ENCODE measurements at places on chromosomes 1 and 21.

- no peak for DNase-seq
Measured at GRCh38 chr1:240285540-240285939, 193.9 kb downstream of the FMN2 start.

GRCh38 chr1:67459068-67459467 lies 28.9 kb upstream of the SERBP1 start:
- DNase-seq, result no peak

DNA sequence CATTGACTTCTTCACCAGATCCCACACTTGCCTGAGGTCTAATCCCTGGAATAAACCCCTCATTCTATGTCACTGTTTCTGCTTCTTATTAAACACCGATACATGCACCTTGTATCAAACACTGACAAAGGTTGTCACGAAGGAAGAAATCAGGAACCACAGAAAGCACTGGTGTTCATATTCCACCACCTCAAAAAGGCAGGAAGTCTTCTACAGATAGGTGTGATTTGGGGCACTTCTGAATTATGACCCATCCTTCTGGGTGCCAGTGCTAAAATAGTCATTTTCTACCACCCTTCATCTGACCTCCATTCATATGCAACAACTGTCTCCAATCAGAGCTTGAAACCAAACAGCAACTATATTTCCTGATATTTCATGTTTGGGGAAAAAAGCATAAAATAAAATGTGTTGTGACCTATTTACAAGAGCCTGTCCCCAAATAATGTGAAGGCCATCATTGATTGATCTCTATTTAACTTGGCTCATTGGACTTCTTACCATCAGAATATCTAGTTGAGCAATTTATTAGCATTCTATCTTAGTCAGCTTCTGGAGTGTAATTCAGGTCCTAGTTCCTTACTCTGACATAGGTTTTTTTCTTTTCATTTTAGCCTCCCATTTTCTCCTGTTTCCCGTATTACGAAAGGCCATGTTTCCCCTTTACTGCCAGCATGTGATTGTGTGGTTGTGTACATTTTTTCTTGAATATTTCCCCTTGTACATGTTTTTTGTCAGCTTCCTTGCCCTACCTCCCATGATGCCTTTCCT lies 43.1 kb downstream of the DUSP10 start:
- no peak for DNase-seq

GRCh38 chr1:23657659-23658275 lies 33.8 kb upstream of the RPL11 start:
- peak; percentile 16 for DNase-seq

- DNase-seq, result peak; percentile 61
Measured at GRCh38 chr1:25031601-25031965, 101.5 kb upstream of the RUNX3 start.

DNA sequence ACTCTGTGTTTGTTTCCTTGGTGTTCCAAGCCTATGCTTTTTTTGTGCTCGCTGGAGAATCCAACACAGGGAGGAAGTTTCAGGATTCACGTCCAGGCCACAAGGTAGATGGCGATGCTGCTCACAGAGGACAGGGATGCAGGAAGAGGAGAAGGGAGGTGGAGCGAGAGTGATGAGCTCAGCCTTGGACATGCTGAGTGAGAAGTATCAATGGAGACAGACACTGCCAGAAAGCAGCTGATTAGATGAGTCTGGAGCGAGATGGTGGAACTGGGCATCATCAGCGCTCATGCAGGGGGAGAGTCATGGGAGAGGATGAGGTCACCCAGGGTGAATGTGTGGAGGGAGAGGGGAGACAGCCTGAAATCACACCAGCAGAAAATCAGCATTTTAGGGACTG lies 110.0 kb downstream of the GLUL start:
- no peak for DNase-seq

DNA sequence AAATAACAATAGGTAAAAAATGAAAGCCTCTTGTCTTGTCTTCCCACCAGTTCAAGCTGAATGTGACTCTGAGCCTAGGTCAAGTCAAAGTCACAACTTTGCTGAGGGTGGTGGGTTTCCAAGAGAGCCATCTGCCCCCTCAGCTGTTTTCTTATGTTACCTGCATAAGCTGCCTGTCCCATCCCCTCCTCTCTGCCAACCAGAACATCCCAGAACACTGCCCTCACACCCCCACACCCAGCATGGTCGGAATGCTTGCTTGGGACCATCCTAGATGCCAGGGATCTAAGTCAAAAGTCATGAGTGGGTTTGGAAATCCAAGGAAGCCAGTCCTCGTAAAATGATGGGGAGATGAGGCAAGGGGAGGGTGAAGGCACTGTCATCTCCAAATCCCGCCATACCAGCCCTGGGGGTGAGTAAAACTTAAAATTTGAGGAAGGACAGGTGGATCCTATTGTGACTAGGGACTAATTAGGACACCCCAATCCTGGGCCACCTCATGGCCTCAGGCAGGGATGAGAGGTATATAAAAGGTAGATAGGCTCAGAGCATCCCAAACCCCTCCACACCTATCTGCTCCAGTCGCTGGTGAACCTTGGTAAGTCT lies at the start of gene SPRR5:
TSS of gene SPRR5 (plus strand) at position 556 of the 606 bp plus-strand sequence. CDS start 1,349 bp downstream, outside the sequence.
- no peak for DNase-seq

DNA sequence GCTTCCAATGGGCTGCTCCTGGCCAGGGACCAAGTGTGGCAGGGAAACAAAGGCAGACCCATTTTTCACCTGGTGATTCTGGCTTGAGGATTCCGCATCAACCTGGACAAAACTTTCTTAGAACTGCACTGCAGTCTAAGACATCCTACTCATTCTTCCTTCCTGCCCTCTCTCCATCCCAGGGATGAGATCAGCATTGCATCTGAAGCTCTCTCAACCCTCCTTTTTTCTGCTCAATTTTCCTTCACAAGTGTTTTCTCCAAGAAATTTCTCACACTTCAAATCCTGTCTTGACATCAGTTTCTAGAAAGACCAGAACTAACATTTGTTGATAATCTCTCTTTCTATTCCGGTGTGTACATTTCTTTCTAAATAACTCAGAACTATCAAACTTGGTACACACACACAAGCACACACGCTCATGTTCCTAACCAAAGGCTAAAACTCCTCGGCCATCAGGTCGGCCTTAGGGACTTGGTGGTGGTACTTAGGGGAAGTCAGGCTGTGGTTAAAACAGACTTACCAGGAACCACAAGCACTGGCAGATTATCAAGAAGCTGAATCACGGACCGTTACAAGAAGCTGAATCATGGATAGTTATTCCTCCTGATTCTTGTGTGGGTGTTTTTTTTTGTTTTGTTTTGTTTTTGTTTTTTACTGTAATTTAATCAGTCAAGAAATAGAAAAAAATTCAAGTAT lies 21.0 kb upstream of the CXADR start:
- DNase-seq, result no peak

- DNase-seq, result peak; percentile 33
Measured at GRCh38 chr1:111219557-111220286, 7.8 kb upstream of the CHI3L2 start.

GRCh38 chr1:218324226-218324580 lies 20.9 kb upstream of the TGFB2 start:
- DNase-seq, result no peak

DNA sequence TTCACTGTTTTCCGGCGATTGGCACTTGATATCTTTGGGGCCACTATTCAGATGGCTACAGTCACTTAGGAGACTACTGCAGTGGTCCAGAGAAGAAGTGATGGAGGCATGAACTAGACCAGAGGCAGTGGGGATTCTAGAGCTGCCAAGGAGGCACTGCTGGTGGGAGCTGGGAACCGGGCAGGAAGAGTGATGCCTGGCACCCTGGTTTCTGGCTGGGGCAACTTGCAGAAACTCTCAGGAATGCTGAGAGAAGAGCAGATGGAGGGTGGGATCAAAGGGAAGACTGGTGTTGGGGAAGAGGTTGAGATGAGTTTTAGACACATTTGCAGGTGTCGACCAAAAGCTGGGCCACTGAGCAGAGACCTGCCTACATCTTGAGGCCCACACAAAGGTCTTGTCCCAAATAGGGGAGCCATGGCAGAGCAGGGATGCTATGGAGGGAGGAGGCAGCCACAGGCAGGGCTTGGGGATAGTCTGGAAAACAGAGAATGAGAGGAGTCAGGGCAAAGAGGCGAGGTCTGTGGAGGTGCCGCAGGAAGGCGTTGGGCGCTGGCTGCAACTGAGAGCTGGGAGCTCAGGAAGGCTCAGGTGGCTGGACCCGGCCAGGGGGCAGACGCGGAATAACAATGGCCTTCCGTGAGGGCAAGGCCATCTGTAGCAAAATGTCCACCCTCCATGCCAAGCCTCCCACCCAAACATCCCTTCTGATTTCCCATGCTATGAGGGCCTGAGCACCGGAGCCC lies 118.9 kb downstream of the TOMM20 start:
- no peak for DNase-seq

DNA sequence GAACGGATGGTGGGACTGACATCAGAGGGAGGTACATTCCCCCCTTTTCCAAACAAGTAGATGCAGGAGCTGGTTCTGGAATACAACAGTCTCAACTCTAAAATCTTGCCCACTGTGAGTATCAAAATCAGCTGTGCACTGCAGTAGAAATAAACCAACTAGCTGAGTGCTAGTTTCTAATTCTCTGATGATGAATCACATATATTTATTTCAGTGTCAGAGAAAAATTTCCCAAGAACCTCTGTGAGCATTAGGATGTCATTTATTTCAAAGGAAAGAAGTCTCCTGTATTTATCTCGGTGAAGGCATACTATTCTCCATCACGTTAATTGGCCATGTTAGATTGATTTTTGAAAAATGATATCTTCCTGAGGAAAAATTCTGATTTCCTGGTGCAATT lies 67.1 kb downstream of the LHX9 start:
- no peak for DNase-seq

GRCh38 chr1:235858766-235859165 lies 7.9 kb downstream of the LYST start:
- DNase-seq, result no peak
